ENCODE measurements at places on chromosomes 3 and 15. TPM values are rescaled to one million over a fixed set of nuclear protein-coding genes. Genes with fewer than 3 reads are reported as not detected.

DNA sequence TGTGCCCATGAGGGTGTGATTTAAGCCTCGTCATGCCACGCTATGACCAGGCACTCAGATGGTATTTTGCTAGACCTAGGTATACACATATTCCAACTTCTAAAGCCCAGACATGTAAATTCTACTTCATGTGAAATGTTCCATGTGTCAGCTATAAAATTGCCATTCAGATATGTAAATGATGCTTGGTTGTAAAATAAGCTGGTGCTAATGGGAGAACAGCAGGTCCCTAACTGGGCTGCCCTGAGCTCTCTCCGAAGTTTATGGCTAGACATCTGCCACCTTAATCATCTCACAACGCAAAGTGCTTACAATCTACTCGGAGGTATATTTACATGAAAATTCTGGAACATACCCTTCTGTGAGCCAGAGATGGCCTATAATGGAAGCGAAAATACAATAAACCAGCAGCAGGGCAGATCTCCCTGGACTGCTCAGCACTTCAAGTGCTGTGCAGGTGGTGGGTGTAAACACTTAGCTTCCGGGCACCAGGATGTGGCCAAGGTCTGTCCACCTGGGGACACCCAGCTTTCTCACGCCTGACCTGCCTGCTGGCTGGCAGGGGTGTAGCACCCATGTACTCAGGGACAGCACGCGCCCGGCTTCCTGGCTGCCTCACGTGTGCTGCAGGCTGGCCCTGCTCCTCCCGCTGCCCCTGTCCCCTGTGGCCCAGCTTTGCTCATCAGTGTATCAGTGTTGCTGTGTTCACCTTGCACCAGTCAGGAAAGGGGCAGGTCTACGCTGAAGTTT, 82.0 kb downstream of the CHDH start:
- no peak overlapping the region for H3K4me3 ChIP-seq
- H3K27ac ChIP-seq, result no peak overlapping the region
- H3K27me3 ChIP-seq, result no peaks in the 10 kb centered on the region

DNA sequence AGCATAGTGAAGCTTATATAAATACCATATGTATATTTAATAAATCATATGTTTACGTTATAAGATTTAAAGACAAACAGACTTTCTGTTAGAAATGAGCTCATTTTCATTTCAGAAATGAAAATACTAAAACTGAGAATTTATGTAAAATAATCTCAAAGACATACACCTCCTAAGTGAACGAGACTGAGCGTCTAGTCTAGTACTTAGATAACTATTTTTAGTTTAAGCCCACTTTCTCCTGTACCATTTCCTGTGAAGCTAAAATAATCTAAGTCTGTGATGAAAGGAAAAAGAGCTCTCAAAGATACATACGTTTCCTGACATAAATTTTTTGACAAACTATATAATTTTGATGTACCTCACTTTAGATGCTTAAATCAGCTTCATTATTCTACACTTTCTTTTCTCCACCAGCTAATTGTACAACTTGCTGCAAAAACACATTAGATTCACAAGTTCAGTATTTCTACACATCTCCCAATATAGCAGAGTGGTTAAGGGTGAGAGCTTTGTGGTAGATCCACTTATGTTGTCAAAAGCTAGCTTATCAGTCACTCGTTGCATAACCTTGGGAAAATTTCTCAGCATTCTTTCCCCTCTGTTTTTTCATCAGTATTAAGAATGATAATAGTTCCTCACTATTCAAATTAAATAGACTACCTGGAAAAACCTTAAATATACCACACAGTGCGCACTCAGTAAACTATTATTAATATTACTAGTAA, 703.0 kb downstream of the PLOD2 start:
- H3K27ac ChIP-seq, result no peak overlapping the region
- no peak overlapping the region for H3K4me3 ChIP-seq
- no peaks in the 10 kb centered on the region for H3K36me3 ChIP-seq
- no peak for DNase-seq

DNA sequence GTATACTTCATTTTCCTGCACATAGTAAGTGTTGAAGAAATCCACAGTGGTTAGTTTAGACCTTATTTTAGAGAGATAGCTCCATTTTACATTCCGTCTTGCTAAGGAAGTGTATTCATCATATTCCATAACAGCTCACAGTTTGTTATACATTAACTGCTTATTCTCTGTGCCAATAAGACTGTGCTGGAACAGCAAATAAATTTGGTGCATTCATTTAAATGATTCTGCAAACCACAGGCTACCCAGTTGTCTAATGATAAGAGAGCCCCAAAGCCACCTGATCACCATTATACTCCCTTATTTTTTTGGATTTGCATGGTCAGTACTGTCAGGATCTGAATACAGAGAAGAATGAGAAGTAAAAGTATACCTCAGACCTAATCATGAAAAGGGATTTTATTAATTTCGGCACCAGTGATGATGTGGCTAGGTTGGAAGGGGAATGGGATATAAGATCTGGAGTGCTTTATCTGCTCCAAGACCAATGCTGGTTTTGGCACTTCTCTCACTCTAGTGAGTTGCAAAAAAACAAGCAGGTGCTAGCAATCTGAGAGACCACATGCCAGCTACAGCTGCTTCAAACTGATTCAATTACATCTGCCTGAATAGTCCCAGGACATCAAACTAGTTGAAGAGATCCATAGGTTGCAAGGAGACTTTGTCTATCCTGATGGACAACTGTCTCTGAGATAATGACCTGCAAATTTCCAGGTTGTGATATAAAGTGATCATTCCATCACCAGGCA, 254.8 kb downstream of the ZBTB20 start:
- no peak for DNase-seq
- no peaks in the 10 kb centered on the region for H3K27me3 ChIP-seq
- H3K4me1 ChIP-seq, result no peaks in the 10 kb centered on the region
- no peaks in the 10 kb centered on the region for H3K36me3 ChIP-seq
- no peak overlapping the region for H3K4me3 ChIP-seq

DNA sequence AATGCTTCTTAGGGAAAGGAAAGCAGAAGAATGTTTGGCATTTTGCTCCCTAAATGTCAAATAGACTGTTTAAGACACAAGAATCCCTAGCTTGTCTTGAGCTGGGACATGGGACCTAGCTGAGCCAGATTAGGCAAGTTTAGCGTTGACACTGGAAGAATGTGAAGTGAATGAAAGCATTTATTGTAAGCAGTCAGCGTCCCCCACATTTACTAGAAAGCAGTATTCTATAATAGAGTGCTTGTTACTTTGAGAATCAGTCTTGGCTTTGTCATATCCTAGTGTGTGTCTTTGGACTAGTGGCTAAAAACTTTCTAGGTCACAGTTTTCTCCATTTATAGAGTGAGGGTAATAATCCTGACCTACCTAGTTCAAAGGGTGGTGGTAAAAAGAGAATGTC, 161.6 kb downstream of the ADAMTSL3 start:
- H3K36me3 ChIP-seq, result no peaks in the 10 kb centered on the region
- no peaks in the 10 kb centered on the region for H3K4me1 ChIP-seq
- H3K4me3 ChIP-seq, result no peak overlapping the region

DNA sequence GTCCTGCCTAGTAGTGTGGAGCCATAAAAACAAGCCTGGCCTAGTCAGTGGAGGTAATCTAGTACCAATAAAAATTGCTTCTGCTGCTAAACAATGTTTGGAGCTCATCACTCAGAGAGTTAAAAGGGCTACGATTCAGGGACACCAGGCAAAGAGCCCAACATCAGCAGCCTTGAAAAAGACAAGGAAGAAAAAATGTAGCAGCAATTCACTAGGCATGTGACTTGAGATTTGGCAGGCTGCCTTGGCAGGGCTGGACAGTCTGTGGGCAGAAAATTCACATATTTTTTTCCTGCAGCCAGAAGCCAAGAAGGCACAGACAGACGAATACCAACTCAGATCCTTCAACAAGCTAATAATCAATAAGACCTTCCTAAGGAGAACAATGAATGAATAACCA, 47.2 kb downstream of the IGSF11 start:
- no peaks in the 10 kb centered on the region for H3K36me3 ChIP-seq
- H3K4me3 ChIP-seq, result no peak overlapping the region
- H3K27me3 ChIP-seq, result no peaks in the 10 kb centered on the region
- no peak for DNase-seq
- no peak overlapping the region for H3K27ac ChIP-seq

DNA sequence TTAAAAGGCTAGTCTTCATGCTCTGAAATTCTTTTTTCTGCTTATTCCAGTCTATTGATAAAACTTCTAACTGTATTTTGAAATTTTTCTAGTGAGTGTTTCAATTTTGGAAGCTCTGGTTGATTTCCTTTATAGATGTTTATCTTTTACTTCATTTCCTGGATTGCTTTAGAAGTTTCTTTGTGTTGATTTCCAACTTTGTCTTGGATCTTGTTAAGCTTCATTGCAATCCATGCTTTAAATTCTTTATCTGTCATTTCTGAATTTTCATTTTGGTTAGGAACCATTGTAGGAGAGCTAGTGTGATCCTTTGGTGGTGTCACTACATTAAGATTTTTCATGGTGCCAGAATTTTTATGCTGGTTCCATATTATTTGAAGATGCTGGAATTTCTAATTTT, 105.2 kb upstream of the DCBLD2 start:
- H3K4me1 ChIP-seq, result no peaks in the 10 kb centered on the region
- no peaks in the 10 kb centered on the region for H3K27me3 ChIP-seq
- no peak overlapping the region for H3K27ac ChIP-seq
- H3K4me3 ChIP-seq, result no peak overlapping the region
- DNase-seq, result no peak
- H3K36me3 ChIP-seq, result no peaks in the 10 kb centered on the region

DNA sequence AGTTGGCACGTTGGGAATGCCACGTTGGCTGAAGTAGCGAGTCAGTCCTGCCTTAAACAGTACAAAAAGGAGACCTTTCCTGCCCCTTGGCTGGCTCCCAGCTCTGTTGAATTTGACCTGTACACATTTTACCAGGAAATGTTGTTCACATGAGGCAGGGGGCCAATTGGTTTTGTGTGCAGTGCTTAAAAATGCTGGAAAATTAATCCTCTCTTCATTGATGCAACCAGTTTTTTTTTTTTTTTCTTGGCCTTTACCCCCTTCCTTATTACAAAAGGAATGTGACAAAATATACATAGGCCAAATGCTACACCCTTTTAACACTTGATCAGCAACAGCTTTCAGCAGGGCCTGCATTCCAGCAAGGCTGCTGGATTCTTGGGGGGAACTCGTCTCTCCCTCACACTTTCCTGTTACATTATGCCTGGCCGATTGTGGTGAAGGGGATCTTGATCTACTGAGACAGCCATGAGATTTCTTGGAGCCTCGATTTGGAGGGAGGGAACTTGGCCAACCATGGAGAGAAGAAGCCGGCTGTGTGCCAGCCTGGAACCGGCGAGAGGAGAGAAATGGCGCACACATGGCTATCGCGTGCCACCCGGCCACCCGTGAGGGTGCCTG, 93.1 kb downstream of the DNASE1L3 start:
- no peak overlapping the region for H3K27ac ChIP-seq
- DNase-seq, result peak; percentile 60
- H3K36me3 ChIP-seq, result peaks cover 44% of the 10 kb centered on the region
- H3K4me1 ChIP-seq, result peaks cover 31% of the 10 kb centered on the region
- H3K27me3 ChIP-seq, result no peaks in the 10 kb centered on the region
- H3K4me3 ChIP-seq, result no peak overlapping the region

DNA sequence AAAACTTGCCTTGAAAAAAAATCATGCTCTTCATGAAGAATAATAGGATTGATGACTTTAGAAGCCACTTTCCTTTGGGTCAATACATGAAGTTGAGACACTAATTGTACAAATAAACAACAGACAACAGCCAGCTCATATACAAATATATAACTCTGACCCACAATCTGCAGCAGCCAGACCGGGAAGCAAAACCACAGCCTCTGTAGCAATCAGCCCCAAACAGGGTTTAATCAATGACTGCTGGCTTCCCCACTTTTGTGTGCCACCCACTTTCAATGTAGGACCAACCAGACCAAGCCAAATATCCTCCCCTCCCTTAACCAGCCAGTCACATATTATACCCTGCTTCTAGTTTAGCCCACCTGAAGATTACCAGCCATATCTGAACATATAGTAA, 39.0 kb downstream of the IFT57 start:
- no peak for DNase-seq
- peaks cover 17% of the 10 kb centered on the region for H3K36me3 ChIP-seq
- H3K4me1 ChIP-seq, result no peaks in the 10 kb centered on the region
- no peak overlapping the region for H3K4me3 ChIP-seq
- no peak overlapping the region for H3K27ac ChIP-seq

GRCh38 chr3:37247398-37248114, 73.2 kb upstream of the LRRFIP2 start:
- no peak overlapping the region for H3K27ac ChIP-seq
- peaks cover 69% of the 10 kb centered on the region for H3K4me1 ChIP-seq
- H3K4me3 ChIP-seq, result no peak overlapping the region
- H3K36me3 ChIP-seq, result peaks cover 14% of the 10 kb centered on the region
- H3K27me3 ChIP-seq, result no peaks in the 10 kb centered on the region
- no peak for DNase-seq

DNA sequence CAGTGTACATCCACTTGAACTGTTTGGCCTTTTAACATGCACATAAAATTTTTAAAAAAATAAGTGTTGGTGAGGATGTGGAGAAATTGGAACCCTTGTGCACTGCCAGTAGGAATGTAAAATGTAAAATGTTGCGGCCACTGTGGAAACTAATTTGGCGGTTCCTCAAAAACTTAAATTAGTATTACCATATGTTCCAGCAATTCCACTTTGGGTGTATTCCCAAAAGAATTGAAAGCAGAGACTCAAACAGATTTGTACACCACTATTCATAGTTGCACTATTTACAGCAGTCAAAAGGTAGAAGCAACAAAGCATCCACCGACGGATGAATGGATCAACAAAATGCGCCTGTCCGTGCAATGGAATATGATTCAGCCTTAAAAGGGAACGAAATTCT, 55.2 kb upstream of the SEC61A1 start:
- H3K4me1 ChIP-seq, result no peaks in the 10 kb centered on the region
- no peak overlapping the region for H3K4me3 ChIP-seq
- DNase-seq, result no peak
- H3K27ac ChIP-seq, result no peak overlapping the region
- H3K27me3 ChIP-seq, result no peaks in the 10 kb centered on the region
- no peaks in the 10 kb centered on the region for H3K36me3 ChIP-seq

GRCh38 chr15:101346928-101347327, 51.9 kb upstream of the SNRPA1 start:
- DNase-seq, result no peak
- no peaks in the 10 kb centered on the region for H3K4me1 ChIP-seq
- no peak overlapping the region for H3K4me3 ChIP-seq
- no peaks in the 10 kb centered on the region for H3K36me3 ChIP-seq

DNA sequence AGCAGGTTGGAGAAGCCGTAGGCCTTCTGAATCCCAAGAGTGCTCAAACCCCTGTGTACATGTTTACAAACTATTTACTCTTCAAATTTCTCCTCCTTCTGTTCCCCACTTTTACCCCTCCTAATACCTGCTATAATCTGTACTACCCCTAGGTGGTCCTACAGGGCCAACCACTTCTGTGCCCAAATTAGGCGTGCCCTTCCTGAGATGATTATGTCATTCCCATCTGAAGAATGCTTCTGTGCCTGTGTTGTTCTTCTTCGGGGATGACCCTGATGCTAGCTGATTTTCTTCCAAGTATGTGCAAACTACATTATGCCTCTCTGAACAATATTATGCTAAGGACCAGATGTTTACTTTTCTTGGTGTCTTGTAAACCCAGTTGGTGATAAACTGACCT, 20.5 kb downstream of the RBP2 start:
- no peaks in the 10 kb centered on the region for H3K27me3 ChIP-seq
- no peaks in the 10 kb centered on the region for H3K4me1 ChIP-seq
- no peak overlapping the region for H3K4me3 ChIP-seq
- H3K36me3 ChIP-seq, result no peaks in the 10 kb centered on the region
- DNase-seq, result no peak

- H3K27me3 ChIP-seq, result no peaks in the 10 kb centered on the region
- peaks cover 51% of the 10 kb centered on the region for H3K36me3 ChIP-seq
- H3K4me1 ChIP-seq, result peaks cover 8% of the 10 kb centered on the region
Measured at GRCh38 chr3:49780080-49780974, 6.0 kb downstream of the IP6K1 start.

ASB14 gene
- total RNA-seq, result not detected

STIMATE gene
- total RNA-seq, result 28.3 TPM

MAP6D1 gene
- total RNA-seq, result 0.38 TPM

TNFSF10 gene
- 95.2 TPM for total RNA-seq

NOP10 gene
- total RNA-seq, result 169 TPM

CCNB2 gene
- 3.3 TPM for total RNA-seq

All from left lung (tissue), 14 donors.